ENCODE measurements at places on chromosomes 1 and 21.

DNA sequence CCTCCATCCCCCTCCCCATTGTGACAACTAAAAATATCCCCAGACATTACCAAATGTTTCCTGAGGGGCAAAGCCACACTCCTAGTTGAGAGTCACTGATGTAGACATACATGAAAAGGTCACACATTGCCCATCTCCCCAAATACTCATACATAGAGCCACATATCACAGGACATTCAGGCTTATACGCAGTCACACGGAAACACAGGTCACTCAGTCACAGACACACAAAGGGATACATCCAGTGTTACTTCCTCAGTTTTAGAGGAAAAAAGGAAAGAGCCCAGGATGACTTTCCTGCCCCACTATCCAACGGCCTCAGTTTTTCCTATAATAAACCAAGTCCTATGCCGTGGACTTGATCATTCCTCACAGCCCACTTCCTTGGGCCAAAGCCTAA, 1.9 kb downstream of the SLC39A1 start:
- DNase-seq, result no peak

DNA sequence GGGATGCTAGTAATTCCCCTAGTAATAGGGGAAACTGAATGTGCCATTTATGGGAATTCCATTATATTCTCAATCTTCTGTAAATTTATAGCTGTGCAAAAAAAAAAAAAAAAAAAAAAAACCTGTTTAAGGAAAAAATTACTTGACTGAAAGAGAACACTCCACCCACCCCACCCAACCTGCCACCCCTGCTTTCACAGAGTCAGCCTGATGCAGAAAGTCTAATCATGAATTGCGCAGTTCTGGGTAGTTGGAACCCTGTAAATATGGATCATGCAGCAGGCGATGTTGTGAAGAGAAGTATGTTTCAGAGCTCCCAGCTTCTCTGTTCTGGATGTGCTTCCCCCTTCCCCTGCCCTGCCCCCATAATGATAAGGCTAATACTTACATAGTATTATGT, 19.6 kb upstream of the LAMC2 start:
- DNase-seq, result no peak

DNA sequence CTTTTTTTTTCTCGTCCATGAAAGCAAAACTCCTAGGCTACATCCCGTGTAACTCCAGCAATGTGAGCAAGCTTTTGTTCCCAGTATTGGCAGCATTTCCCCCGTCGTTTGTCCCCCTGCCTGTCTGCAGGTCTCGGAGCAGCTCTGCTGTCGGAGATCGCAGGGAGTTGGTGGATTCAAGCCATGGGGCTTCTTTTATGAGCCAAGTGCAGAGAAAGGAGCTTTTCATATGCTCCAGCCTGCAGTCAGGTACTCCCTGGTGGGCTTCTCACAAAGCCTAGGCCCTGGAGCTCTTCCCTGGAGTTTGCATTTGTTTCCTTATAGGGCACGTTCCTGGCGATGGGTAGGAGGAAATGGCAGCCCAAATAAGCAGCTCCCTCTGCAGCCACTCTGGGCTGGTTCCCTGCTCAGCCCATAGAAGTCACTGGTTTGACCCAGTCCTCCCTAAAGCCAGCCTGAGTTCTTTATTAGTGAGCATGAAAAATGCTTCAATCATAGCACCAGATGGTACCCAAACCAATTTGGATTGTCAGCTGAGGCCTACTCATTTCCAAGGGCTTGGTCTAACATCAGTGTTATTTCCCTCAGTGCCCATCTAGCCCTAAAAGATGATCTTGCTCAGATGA, 78.3 kb downstream of the NUF2 start:
- no peak for DNase-seq

DNA sequence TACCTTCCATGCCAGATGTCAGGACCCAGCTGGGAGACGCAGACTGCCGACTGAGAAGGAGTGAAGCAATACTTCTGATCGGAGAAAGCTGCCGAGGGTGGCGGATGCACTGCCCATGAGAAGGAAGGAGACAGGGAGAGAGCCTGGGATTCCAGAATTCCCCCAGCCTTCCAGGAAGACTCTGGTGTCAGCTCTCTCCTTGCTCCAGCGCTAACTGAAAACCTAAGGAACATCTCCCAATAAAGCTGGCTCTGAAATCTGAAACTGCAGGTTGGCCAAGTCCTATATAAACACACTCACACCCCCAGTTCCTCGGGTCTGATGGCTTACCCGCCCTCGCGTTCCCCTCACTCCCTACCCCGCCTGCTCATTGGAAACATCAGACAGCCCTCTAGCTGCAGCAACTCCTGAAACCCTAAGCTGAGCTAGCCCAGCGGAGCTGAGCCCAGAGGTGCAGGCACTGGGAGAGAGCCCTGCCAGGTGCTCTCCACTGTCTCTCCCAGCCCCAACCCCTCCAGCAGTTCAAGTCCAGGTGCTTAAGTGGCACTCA, 52.3 kb downstream of the PLEKHA6 start:
- DNase-seq, result no peak

DNA sequence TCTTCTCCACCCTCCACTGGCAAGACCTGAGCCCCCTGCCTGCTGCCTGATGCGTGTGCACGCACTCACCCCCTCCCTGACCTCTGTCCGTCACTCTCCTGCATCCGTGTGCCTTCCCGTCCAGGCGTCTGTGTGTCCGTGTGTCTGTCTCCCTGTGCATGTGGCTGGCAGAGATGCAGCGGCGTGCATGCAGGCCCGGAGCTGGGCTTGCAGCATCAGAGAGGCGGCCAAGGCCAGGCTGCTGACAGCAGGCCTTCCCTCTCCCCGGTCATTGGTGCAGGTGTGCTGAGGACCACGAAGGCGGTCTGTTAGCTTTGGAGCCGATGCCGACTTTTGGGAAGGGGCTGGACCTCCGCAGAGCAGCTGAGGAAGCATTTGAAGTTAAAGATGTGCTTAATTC, 22.8 kb upstream of the ARHGEF16 start:
- DNase-seq, result no peak
